ENCODE measurements at places on chromosomes 2 and 18.

GRCh38 chr2:45705233-45705632 lies 53.8 kb downstream of the PRKCE start:
- no peak for DNase-seq

DNA sequence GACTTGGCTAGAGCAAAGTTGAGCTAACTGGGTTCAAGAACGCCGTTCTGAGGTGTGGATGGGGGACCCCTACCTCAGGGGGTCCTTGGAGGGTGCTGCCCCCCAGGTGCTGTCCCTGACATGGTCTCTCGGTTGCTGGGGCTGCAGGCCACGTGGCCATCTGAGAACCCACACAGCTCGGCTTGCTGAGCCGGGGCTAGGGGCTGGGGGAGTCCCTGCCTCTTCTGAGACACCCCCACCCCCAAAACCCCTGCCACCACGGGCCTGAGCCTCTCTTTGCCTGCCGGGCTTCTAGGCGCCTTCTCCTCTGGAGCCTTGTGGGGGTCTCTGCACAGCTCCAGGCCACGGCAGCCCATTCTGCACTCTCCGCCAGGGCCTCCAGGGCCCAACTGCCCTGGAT lies 52.0 kb upstream of the LAMA1 start:
- no peak for DNase-seq

DNA sequence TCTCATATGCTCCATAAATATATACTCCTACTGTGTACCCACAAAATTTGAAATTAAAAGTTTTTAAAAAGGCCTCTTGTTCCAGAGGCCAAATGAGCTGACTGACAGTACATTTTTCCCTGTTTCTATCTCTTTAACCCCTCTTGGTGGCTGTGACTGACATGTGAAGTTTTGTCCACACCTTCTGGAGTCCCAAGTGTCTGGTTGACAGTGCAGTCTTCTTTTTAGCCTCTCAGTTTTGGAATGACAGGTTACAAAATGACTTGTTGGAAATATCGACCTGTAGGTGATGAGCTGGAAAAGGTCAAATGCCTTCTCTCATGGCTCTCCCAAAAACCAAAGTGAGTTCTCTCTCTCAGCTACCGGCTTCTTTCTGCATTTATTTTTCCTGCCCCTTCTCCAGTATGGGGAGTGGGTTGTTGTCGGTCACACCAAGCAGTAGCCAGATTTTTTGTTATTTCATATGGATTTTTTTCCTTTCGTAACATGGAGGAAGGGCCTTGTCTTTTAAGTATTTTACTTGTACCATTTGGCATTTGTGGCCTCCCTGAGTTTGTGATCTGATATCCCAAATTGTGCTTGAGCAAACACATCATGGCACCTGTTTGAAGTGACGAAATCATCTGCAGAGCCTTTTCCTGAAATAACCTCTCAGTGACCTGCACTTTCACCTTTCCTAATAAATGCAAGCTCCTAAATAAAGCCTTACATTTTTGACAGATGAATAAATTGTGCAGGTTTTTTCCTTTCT lies 143.9 kb downstream of the ESCO1 start:
- no peak for DNase-seq

DNA sequence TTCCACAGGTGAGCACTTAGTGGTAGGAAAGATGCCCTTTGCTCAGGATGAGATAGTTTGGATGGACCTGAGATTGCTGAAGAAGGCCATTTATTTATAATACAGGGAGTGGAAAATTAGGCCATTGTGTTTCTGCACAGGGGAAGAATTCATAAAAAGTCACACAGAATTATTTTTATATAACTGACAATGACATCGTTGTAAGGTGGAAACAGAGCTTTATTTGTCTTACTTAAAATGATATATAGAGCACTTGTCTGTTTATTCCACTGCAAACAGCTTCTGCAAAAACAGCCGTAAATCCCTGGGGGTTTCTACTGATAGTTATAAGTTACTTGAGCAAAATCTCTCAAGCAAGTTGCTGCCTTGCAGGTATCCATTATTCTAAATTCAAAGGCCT lies 158.1 kb upstream of the ZNF521 start:
- no peak for DNase-seq

DNA sequence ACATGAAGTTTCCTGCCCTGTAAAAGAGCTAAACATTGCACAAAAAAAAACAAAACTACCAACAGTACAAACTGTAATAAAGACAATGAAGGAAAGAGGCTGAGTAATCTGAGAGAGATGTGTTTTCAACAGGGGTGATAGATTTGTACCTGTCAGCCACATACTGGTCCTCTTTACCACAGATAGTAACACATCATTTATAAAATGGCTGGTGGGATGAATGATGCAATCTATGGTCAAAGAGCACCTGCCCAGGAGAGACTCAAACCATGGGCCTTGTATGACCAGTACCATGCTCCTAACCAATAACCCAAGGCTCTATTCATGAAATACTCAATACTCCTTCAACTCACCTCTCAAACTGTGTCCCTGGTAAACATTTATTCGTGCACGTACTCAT lies 4.5 kb downstream of the SUCLG1 start:
- no peak for DNase-seq

- no peak for DNase-seq
Measured at GRCh38 chr18:55863876-55864275, 275.9 kb upstream of the TCF4 start.

DNA sequence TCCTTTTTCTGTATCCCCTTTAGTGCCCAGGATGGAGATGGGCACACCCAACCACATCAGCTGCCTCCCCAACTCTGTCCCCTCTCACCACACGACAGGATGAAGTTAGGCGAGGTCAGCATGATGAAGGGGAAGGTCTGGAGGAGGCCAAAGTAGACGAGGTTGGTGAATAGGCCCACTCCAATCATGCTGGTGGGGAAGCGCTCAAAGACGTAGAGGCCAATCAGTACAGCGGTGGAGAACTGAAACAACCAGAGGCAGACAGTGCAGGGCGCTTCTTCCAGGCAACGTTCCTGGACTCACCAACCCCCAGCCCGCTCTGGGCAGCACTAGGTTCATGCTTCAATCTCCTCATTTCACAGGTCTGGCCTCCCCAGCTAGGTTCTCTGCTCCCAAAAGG lies 2.9 kb downstream of the TEX261 start:
- DNase-seq: no peak

DNA sequence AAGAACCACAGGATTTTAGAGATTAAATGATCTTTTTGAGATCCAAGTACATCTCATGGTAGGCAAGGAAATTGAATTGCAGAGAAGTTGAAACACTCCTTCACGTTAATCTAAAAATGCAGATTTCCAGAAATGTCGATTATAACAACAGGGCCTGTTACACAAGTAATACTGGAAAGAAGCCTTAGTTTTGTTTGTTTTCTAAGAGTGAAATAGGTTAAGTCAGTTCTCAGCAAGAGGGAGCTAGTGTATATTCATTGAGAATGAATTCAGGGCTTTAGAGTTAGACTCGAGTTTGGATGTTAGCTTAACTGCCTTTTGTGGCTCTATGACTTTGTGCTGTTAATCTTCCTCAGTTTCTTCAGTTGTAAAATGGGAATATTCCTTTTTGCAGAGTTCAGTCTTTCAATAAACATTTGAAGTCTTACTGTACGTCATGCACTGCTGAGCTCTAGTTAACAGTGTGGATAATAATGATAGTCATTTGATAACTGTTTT lies 926 bp downstream of the NDUFV2 start:
- DNase-seq: no peak

- no peak for DNase-seq
Measured at GRCh38 chr2:189486237-189486770, 45.0 kb downstream of the WDR75 start.

DNA sequence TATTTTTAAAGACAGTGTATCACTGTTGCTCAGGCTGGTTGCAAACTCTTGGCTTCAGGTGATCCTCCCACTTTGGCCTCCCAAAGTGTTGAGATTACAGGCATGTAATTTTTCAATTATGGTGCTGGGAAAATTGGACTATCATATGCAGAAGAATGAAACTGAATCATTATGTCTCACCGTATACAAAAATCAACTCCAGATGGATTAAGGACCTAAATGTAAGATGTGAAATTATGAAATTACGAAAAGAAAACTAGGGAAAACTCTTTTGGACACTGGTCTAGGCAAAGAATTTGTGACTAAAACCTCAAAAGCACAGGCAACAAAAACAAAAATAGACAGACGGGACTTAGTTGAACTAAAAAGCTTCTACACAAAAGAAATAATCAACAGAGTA lies 31.2 kb downstream of the MAP3K2 start:
- DNase-seq: no peak

DNA sequence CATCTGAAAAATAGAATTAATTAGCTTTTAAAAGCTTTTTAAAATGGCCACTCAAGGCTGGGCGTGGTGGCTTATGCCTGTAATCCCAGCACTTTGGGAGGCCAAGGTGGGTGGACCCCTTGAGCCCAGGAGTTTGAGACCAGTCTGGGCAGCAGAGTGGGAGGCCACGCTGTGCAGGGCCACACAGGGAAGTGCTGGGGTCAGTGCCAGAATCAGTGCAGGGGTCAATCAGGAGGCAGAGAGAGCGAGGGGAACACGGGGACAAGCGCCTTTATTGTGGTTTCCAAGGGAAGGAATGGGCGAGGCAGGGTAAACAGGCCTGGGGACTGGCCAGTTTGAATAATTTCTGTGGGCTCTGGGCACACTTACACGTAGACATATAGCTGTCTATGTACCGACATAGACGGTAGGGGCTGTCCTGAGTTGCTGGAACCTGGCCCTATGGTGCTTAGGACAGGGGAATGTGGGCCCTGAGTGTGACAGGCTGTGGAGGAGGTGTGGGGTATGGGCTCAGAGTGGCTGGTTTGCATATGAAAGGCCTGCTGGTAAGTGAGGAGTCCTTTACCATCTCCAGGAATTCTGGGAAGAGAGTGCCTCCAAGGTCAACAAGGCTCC lies 42.9 kb downstream of the DYSF start:
- DNase-seq: no peak

GRCh38 chr2:65252640-65253039 lies 25.0 kb downstream of the ACTR2 start:
- no peak for DNase-seq

DNA sequence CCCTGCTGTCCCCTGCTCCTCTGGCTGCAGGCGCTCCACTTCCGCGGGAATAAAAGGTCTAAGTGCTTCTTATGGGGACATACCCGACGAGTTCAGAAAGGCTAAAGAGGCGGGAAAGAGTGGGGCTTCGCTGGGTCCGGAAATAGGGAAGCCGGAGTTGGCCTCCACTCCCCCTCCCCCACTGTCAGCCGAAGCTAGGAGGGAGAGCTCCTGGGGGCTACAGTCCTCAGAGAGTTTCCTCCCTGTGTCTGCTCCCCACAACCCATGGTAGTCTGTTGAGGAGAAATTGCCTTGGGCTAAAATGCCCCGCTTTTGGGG lies 7.2 kb downstream of the GAD1 start:
- DNase-seq: no peak

GRCh38 chr2:74302865-74303264 lies 40.4 kb downstream of the SLC4A5 start:
- no peak for DNase-seq

- DNase-seq: no peak
Measured at GRCh38 chr2:46863882-46864281, 51.7 kb downstream of the MCFD2 start.
